ENCODE measurements at places on chromosomes 13 and 19.

- DNase-seq, result no peak
Observed at GRCh38 chr13:40255551-40255950, 410.9 kb downstream of the FOXO1 start.

DNA sequence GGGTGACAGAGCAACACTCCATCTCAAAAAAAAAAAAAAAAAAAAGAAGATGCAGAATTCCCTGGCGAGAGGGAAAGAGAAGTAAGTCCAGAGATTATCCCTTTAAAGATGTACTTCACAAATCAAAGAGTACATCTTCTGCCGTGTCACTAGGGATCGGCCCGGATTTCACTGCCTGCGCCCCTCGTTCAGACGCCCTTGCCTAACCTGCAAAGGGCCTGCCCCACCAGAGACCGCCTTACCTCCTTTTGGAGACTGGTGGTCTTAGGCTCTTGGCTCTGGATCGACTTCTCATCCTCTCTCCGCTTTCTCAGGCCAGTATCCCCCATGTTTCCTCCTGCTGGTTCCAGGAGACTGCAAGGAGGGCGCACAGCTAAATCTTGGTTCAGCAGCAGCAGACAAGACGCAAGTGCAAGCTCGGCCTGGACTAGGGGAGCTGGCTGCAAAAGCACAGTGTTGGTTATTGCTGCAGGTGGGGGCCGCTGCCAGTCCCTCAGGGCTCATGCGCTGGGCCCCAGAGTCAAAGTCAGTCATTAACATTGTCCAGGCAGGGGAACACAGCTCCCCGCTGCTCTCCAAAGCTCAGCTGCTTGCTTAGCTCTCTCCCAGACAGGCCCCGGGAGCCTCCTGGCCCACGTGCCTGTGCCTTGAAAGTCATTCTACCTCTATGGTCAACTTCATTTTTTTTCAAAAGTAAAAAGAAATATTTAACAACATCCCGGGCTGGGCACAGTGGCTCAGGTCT, 1.2 kb downstream of the SLC7A9 start:
- no peak for DNase-seq

DNA sequence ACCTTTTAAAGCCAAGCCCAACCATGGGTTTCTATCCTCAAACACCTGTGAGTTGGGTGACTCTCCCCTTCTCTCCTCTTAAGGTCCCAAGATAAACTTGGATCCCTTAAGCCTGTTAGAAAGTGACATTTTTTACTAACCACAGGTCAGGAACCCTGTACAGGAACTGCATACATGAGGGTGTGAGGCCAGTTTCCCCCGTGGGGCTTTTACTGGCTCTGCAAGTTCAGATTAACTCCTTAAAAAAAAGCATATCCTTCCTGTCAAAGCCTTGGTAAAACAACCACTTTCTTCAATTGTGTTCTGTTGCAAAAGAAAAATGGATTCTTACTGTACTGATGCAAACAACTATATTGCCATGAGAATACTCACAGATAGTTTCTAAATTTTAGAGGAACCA, 2638.7 kb upstream of the PCDH20 start:
- DNase-seq, result no peak

DNA sequence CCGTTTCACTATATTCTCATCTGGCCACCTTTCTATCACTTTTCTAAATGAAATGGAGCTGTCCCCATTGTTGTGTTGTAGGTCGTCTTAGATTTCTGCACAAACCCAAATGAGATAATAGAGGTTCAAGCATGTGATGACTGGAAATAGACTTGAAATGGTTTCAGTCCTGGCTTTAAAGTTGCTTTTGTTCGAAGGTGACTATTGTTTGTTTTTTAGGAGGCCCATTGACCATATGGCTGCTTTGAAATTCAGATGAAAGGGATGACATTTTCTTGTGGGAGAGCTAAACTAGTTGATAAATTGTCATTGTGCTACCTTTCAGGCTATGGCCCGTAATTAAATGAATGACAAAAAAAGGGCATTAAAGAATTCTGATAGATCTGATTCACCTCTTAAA, 583.7 kb downstream of the GPC6 start:
- DNase-seq, result no peak

- no peak for DNase-seq
Observed at GRCh38 chr13:48505597-48506091, 27.2 kb downstream of the RCBTB2 start.

- no peak for DNase-seq
Observed at GRCh38 chr13:63435667-63436324, 2020.1 kb upstream of the PCDH20 start.

DNA sequence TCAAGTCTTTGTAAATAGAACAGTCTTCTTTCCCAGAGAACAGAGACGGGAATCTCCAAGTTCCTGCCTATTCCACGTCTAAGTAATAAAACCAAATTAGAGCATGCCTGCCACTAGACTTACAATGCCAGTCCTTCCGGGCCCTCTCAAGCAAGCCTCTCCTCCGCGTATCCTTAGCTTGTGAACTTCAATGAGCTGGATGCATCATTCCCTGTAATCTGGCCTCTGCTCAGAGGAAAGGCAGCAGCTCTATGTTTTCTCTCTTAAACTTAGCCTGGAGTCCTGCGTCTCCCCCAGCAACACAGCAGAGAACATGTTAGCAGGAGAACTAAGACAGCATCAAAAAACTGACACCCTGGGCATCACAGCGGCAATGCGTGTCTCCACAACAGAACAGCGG, 8.2 kb downstream of the NALCN start:
- DNase-seq, result no peak

GRCh38 chr13:49731766-49732165, 40.5 kb upstream of the EBPL start:
- no peak for DNase-seq

DNA sequence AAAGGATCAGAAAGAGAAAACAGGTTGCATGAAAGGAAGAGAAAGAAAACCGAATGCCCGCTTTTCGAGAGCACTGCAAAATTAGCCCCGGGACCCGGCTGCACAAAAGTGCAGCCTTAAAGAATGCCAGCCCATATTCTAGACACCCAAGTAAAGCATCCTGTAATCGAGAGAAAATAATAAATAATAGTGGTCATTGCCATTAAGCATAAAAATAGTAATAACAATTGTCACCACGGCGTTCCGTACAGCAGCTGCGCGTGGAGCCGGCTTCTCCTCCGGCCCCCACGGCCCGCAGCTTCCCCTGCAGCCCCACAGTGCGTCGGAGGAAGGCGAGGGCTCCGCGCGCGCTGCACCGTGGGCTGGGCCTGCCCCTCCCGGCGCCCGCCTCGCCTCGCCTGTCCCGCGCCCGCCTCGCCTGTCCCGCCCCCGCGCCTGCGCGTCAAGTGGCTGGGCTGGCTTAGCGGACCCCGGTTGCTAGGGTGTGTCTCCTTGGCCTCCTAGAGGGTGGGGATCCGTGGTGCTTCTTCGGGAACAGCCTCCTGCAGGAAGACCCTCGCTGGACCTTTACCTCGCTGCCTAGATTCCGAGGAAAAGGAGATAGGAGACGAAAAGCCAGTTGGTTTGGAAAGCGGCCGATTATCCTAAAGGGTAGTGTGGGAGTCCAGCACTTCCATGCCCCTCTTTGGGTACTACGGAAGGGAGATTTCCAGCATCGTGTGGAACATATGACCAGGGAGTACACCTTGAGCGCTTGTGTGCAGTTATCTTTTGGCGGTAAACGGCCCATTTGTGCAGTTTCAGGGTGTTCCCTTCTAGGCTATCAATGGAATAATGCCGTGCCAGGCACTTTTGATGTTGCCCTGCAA, at the start of gene LRRC63:
Gene LRRC63, plus strand, starts transcription at position 446 of the 869 bp plus-strand sequence. CDS start 1,107 bp downstream, outside the sequence.
- DNase-seq, result peak; percentile 66

DNA sequence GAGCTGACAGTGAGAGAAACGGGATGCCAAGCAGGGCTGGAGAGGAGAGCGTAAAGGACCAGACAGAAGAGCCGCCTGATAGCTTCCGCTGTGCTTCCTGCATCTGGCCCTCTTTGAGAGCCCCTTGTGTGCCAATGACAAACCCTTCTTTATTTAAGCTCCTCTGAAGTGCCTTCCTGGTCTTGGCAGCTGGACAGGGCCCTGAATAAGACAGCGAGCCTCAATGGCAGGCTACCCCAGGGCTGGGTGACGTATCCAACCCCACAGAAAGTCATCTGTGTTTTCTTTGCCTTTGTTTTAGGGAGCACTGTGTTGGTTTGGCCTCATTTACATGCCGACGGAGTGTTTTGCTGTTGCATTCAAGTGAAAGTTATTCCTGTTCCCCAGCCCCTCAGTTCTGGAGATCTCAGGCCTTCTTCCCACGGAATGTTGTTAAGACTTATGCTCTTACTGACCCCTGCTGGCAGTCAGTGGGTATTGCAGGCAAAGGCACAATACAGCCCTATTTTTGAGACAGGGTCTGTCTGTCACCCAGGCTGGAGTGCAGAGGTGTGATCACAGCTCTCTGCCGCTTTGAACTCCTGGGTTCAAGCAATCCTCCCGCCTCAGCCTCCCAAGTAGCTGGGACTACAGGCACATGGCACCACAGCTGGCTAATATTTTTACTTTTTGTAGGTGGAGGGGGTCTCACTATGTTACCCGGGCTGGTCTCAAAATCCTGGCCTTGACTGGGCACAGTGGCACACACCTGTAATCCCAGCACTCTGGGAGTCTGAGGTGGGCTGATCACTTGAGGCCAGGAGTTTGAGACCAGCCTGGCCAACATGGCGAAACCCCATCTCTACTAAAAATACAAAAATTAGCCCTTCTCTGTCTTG, 16.8 kb downstream of the CCL25 start:
- no peak for DNase-seq

GRCh38 chr13:47837104-47837880, 163.8 kb downstream of the SUCLA2 start:
- no peak for DNase-seq

DNA sequence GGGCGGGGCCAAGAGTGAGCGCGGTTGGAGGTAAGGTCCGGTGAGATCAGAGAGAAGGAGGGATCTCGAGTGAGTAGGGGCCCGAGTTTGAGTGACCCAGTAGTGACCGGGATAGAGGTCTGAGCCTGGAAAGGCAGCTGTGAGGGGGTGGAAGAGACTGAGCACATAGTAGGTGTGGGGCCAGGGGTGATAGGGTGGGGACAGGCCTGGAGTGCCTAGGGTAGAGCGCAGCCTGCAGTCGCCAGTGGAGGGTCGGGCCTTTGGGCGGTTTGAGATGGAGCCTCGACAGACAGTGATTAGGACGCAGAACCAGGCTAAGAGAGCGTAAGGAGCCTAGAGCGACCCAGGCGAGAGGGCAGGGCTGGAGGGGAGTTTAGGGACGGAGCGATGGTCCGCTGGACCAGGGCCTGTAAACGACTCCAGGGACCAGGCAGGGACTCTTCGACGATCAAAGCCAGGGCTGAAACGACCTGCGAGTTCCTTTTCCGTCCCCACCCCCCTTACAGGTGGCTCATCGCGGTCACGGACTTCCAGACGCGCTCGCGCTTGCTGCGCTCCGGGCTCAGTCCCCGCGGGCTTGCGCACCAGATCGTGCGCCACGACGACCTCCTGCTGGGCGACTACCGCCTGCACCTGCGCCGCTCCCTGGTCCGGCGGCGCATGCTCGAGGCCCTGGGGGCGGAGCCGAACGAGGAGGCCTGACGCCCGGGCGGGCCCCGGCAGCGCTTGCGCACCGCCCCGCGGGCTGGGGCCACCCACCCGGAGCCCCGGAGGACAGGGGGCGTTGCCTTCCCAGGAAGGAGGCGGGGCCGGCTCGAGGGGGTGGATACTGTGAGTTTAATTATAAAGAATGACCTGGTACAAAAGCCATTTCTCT, 9.4 kb downstream of the C19orf81 start:
- DNase-seq, result no peak

GRCh38 chr13:93364166-93364565, 137.6 kb downstream of the GPC6 start:
- DNase-seq, result no peak

DNA sequence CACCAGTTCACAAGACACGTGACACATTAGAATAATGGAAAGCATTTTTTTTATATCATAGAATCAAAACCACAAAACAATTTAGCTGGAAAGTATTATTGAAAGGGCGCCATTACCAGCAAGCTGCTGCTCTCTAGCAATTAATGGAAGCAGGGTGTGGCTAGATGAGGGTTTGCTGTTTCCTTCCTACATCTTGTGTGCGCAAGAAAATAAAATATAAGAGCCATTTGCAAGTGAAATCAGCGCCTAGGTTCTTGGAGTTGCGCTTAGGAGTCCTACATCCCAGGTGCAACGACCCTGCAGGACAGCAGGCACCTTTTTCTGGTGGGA, 140.9 kb downstream of the ZNF536 start:
- DNase-seq, result peak; percentile 95

GRCh38 chr19:49613374-49613773, 22.4 kb downstream of the PRR12 start:
- DNase-seq, result no peak

DNA sequence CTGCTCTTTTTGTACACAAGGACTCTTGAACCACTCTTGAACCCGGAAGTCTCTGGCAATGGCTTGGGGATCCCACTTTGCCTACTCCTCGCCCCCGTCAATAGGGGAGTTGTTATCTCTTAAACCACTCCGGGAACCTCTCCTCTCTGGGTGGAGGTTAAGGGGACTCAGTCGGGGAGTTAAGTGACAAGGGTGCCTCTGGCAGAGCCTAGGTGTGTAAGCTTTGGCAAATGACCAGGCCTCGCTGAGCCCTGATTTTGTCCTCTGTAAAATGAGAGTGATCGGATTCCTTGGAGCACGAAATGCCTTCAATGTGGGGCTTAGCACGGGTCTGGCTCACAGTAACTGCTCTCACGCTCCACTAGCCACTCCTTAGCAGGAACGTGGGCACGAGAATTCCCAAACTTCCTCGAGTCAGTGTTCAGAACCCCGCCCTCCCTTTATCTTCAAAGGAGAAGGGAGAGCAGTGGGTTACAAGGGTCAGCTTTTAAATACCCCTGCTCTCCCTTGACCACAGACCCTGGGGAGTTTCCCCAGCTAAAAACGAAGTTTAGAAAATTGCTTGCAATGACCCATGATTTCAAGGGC, 193.3 kb downstream of the KATNAL1 start:
- DNase-seq, result no peak

GRCh38 chr13:51793570-51794271, 10.2 kb downstream of the DHRS12 start:
- no peak for DNase-seq

DNA sequence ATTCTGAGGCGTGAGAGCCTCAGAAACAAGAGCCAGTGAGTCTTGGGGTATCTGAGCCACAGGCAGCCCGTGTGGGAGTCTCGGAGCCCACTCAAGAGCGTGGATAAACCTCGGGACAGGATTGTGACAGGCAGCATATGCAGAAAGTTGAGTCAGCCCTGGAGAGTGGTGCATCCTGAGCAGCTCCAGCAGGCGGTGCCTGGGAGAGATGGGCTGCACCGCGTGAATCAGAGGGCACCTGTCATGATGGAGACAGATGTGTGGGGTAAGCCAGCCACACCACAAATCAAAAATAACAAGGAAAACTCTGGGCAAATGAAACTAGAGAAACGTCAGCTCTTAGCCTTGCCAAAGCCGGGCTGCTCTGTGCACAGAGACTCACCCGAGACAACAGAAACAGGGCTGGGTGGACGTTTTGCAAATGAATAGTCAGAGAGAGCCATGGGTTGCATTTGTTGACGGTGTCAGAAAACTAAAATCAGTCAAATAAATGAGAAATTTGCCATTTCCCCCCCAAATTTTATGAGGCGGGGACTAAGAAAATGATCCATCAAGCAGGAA, 30.0 kb upstream of the POP4 start:
- no peak for DNase-seq

- DNase-seq, result no peak
Observed at GRCh38 chr13:92716749-92717148, 509.9 kb upstream of the GPC6 start.

All from NCI-H1105 (cell line).